ENCODE measurements at places on chromosomes 16 and 17.
A peak's percentile ranks its signal among the peaks of the same experiment; 100 is the strongest.

GRCh38 chr17:9924735-9925191 lies 19.7 kb upstream of the RCVRN start:
- no peak for DNase-seq

DNA sequence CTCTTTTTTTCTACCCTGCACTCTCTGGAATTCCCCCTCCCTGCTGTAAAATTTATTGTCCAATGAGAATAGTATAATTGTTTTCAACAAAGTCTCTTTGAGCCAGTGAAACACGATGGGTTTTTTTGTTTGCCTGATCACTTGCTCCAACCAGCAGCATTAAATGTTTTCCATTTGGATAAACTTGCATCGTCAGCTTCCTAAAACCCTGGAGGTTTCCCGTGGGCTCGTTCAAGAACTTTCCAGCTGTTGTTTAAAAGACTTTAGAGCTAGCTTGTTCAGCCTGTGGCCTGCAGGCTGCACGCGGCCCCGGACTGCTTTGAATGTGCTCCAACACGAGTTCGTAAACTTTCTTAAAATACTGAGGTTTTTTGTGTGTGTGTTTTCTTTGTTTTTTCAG lies 14.9 kb downstream of the NAGPA start:
- DNase-seq = no peak

GRCh38 chr17:17204041-17204591 lies 2.0 kb downstream of the PLD6 start:
- DNase-seq = no peak

DNA sequence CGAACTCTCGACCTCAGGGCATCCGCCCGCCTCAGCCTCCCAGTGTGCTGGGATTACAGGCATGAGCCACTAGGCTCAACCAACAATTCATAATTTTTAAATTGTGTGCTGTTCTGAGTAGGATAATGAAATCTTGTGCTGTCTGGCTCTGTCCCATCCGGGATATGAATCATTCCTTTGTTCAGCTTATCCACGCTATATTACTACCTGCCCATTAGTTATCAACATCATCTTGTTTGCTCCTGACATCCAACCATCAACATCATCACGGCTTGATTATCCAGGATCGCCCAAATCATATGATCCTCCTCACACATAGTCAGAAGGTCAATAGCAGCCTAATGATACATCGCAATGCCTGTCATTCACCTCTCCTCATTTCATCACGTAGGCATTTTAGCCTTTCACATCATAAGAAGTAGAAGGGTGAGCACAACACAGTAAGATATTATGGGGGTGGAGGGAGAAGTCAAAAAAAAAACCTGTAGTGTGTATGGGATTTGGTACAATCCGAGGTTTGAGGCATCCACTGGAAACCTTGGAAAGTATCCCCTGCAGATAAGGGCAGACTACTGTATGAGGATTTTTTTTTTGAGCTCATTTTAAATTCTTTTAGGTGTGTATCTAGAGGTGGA lies 77.0 kb upstream of the SIAH1 start:
- no peak for DNase-seq

DNA sequence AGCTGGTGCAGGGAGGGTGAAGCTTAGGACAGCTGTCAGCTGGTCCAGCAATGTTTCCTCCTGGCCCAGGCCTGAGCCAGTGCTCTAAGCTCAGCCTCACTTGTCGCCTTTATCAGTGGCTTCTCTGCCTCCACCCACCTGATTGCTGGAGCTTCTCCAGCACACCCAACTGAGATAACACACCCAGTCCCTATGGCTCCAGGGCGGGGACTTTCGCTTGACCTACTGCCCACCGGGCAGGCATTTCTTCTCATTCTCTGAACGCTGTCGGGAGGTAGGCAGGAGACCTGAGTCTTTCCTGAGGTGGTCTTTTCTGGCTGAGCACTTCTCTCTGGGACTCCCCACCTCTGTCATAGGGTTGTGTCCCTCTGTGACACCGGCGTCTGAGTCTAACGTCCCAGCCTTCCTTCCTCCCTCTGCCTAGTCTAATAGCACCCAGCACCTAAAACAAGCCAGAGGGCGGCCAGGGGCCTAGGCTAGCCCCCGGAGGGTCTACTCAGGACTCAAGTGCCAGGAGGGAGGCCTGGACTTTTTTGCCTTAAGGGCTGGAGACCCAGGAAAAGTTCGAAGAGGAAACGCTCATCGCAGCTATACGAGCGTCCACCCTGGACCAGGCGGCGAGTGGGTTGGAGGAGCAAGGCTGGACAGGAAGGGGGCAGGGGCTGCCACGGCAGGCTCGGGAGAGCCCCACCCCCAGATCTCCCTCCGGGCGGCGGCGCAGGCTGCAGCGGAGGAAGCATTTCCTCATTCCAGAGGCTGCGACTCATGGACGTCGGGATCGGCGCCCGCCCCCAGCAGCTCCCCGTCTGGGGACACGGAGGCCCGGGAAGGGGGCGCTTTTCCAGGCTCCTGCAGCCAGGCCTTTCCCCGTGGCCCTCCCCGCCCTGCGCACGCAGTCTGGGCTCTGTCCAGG lies 756 bp downstream of the TAX1BP3 start:
- DNase-seq = peak; percentile 73

GRCh38 chr17:38743556-38744171 lies 4.5 kb downstream of the PCGF2 start:
- no peak for DNase-seq

All from progenitor cell of endocrine pancreas (in vitro differentiated cells).